ENCODE measurements at places on chromosomes 16 and 17. TPM values are rescaled to one million over a fixed set of nuclear protein-coding genes. Genes with fewer than 3 reads are reported as not detected.

Gene TLCD2
- total RNA-seq, result 4.1 TPM

Gene RPL27
- 706 TPM for total RNA-seq

Gene LRRC37A
- total RNA-seq, result 5.1 TPM

Gene GLIS2
- 10.9 TPM for total RNA-seq

Gene CDRT15
- total RNA-seq, result not detected

Gene PRCD
- 14.3 TPM for total RNA-seq

Gene CBFA2T3
- total RNA-seq, result 5.6 TPM

Gene USB1
- total RNA-seq, result 21.2 TPM

Gene SULT1A1
- 22.3 TPM for total RNA-seq

Gene LPO
- total RNA-seq, result 0.44 TPM

Gene OTOP3
- not detected for total RNA-seq

Gene CD7
- total RNA-seq, result 0.99 TPM

Gene ITGAX
- 1.8 TPM for total RNA-seq

Gene NPTX1
- 12.9 TPM for total RNA-seq

Gene PPY
- total RNA-seq, result not detected

Gene GLOD4
- total RNA-seq, result 92.0 TPM

Gene MT3
- total RNA-seq, result not detected

Gene TBC1D3E
- total RNA-seq, result not detected

Gene CCL13
- total RNA-seq, result not detected

Gene PHKG2
- 10.8 TPM for total RNA-seq

Gene IL17C
- not detected for total RNA-seq

Gene PSMB10
- 10.1 TPM for total RNA-seq

Gene CSH1
- total RNA-seq, result not detected

Gene SRL
- total RNA-seq, result 38.6 TPM

Gene ERI2
- 32.7 TPM for total RNA-seq

Gene HAP1
- total RNA-seq, result 0.38 TPM

Gene MT4
- not detected for total RNA-seq

Gene SPOP
- 121 TPM for total RNA-seq

Gene TMIGD1
- not detected for total RNA-seq

Gene GLYR1
- total RNA-seq, result 90.4 TPM

Gene NME3
- total RNA-seq, result 52.0 TPM

Gene CPSF4L
- not detected for total RNA-seq

Gene CCL16
- total RNA-seq, result not detected

Gene SPN
- 1.3 TPM for total RNA-seq

All from camera-type eye (tissue), 1 donor.